ENCODE measurements at places on chromosomes 12 and 14. TPM values are rescaled to one million over a fixed set of nuclear protein-coding genes. Genes with fewer than 3 reads are reported as not detected.

- DNase-seq, result no peak
Measured at GRCh38 chr14:69688299-69688649, 76.9 kb downstream of the SUSD6 start.

GRCh38 chr12:11891754-11892386, 178.9 kb upstream of the BCL2L14 start:
- no peak for DNase-seq

GRCh38 chr12:130650131-130650530, 66.0 kb downstream of the RIMBP2 start:
- DNase-seq, result no peak

DNA sequence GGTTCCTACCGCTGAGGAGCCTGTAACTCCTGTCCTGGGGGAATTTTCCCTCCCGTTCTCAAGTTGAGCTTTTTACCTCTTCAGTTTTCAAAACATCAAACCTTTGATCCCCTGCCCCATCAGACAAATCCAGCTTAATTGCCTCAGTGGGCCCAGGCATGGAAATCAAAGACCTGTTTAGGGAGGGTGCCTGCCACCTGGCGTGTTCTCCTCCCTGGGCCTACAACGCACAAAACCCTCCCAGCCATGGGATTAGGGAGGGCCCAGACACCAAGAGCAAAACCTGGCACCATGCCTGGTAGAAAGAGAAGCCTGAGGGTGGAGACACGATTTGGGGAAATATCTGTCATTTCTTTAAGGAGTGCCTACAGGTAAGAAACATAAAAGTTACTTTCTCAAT, 672.9 kb downstream of the BCL11B start:
- no peak for DNase-seq

- DNase-seq, result no peak
Measured at GRCh38 chr14:61462566-61463193, 141.3 kb downstream of the PRKCH start.

DNA sequence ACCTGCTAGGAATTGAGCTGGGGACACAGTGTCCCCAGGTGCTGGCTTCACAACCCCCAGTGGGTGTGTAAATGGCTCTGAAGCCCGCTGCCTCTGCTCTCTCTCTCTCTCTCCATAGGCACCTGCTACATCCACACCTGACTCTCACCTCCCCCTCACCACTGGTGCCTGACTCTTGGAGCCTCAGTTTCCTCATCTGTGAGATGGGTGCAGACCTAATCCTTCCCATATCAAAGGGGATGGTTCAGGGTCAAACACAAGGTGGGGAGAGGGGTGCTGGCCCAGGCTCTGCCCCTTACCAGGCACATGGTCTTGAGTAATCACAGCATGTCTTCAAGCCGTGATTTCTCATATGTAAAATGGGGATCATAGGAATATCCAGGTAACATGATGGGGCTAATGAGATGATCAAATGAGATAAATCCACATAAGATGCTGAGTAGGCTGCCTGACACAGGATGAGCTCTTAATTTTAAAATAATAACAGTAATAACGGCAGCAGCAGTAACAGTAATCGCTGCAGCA, 37.6 kb downstream of the TESC start:
- no peak for DNase-seq

DNA sequence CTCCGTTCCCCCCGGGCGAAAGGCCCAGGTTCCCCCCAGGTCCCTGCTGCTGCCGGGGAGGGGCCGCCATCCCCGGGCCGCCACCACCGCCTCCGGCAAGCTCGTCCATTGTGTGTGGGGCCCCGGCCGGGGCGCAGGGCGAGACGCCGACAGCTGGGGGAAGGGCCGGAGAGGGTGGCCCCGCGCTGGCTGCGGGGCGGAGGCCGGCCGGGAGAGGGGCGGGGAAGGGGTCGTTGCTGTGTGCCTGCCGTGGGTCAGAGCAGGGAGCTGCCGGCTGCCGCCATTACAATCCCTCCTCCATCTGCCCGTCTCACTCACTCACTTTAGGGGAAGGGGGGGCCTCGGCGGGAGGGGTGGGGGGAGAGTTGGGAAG, at the start of gene STRN3:
Gene STRN3 (minus strand): TSS at position 303 of the 373 bp plus-strand sequence. CDS start 194 bp downstream, at position 109.
- DNase-seq, result no peak

- peak; percentile 58 for DNase-seq
Measured at GRCh38 chr12:110741341-110742095, 1.2 kb downstream of the PPP1CC start.

DNA sequence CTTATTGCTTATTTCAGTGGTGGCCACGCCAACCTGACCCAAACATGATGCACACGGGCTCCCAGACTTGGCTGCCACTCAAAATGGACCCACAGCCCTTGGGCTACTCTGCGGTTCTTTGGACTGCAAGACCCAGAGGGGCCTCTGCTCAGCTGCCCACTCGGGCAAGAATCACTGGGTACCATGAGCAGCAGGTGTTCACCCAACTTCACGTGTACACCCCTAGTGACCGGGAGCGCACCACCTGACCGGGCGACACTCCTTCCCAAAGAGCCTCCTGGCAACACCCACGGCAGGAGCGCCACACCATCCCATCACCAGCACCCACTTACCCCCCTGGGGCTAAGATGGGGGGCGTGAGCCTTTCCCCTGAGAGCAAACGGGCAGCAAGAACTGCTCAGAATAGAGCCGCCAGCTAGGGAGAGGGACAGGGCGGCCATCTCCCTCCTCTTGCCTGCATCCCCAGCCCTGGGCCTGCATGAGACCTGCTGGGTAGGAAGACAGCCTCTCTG, 32.0 kb downstream of the CCNK start:
- DNase-seq, result no peak

The RNASE11 gene
- total RNA-seq, result not detected

The HVCN1 gene
- total RNA-seq, result 19.9 TPM

The BEST3 gene
- total RNA-seq, result not detected

The E2F7 gene
- 26.1 TPM for total RNA-seq

The AEBP2 gene
- total RNA-seq, result 76.1 TPM

The IL31 gene
- total RNA-seq, result not detected
